KBM-7 (cell line): ENCODE measurements at places on chromosomes 11 and 22.

DNA sequence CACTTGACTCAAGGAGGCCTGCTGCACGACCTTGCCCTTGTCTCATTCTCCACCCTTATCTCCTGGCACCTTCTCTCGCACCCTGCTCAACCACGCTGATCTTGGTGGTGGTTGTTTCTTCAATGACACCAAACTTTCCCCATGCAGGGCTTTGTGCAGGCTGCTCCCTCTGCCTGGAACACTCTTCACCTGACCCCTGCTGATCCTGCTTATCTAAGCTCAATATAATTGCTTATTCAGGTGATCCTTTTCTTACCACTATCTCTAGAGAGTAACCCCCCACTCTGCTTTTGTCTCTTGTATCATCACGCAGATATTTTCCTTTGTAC is 604.4 kb downstream of the BUD13 start:
- no peak for DNase-seq

DNA sequence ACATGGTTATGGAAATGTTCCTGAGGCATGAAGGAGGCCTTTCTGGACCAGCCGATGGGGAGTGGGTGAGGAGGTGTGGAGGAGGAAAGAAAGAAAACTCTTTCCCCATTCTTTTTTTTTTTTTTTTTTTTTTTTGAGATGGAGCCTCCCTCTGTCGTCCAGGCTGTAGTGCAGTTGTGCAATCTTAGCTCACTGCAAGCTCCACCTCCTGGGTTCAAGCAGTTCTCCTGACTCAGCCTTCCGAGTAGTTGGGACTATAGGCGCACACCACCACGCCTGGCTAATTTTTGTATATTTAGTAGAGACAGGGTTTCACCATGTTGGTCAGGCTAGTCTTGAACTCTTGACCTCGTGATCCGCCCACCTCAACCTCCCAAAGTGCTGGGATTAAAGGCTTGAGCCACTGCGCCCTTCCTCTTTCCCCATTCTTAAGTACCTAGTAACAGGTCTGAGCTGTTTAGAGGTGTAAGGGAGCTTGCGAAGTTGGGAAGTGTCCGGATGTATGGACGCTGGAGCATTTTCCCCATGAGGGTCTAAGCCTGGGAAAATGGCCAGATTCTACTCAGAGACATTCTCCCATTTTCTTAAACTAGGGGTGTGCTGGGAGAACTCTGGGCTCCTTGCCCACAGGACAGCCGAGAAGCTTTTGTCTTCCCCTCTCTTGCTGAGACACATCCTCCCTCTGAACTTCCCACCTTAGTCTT is 135.8 kb downstream of the TEAD1 start:
- no peak for DNase-seq

- DNase-seq, result no peak
Measured at GRCh38 chr11:11587122-11587521, 34.7 kb downstream of the GALNT18 start.

- DNase-seq, result peak; percentile 23
Measured at GRCh38 chr22:17120281-17120680, 879 bp downstream of the TMEM121B start.

DNA sequence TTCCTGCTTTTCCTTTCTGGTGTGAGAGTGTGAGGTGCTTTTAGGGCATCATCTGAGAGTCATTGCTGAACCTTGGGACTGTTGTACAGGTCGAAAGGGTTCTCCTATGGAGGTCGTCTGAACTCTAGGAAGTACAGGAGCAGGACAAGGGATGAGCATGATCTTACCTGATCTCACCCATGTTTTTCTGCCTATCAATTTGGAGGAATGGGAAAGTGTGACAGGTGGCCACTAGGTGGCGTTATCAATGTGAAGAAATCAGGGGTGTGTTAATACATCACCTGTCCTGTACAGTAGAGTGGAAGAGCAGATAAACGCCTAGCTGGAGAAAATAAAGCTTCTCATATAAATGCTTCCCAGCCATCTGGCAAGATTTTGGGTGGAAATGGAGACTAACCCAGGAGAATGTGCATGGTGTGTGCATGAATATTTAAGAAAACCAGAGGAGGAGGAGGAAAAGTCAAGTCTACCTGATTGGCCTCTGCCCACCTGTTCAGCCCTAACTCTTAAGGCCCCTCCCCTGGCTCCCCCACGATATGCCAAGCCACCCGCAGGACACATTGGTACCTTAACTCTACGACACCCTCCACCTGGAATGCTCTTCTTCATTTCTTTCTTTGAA is 72.0 kb upstream of the NARS2 start:
- DNase-seq, result peak; percentile 60

- DNase-seq, result no peak
Measured at GRCh38 chr11:90916706-90917105, 693.9 kb upstream of the CHORDC1 start.

GRCh38 chr11:112455791-112456190 is 195.1 kb upstream of the PLET1 start:
- no peak for DNase-seq

GRCh38 chr11:70574725-70575347 is 176.5 kb downstream of the CTTN start:
- DNase-seq, result no peak

DNA sequence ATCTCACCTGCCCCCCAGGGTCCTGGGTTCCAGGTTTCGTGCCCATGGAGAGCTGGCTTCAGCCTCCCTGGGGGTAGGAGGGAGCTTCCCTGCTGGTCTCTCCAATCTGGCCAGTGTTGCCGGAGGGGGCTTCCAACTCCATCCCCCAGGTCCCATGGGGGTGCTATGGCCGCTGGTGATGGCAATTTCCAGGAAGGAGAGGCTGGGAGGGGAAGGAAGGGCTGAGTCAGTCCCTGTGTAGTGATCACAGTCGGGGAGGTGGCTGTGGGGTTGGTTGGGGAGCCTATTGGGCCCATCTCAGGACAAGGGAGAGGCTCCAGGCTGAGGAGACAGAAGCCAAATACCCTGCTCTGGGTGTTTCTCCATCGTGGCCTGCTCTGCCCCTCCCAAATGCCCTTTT is 5.7 kb upstream of the CDC42EP2 start:
- no peak for DNase-seq

GRCh38 chr11:65528819-65529350 is 4.0 kb downstream of the SCYL1 start:
- DNase-seq, result no peak

DNA sequence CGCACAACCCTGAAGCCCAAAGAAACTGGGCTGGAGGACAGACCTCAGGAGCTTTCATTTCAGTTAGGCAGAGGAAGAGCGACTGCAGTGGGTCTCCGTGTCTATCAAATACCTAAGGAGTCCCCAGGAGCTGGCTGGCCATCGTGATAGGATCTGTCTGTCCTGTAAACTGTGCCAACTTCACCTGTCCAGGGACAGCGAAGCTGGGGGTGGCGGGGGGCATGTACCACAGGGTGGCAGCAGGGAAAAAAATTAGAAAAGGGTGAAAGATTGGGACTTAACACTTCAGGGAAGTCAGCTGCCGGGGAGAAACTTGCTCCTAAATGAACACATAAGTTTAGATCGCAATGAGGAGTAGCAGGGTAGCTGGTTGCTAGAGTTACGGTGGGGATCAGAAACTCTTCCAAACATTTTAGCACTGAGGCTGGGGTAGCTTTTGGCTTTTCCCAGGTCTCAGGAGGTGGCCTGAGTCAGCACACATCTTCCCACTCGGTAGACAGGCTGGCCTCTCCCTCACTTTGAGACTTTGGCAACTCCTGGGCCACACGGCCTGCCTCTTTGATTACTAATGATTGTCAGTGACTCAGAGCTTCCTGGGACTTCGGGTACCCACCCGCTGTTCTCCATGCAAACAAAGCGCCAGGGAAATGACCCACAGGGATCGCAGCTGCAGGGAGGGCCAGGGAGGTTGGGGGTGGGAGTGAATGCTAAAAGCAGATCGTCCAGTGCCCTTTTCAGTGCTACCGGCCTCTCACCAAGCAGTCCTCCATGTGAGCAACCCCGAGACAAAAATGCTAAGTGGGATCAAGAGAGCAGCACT is 2.9 kb upstream of the MTFP1 start:
- peak; percentile 18 for DNase-seq

- peak; percentile 28 for DNase-seq
Measured at GRCh38 chr11:24748261-24748660, 251.4 kb downstream of the LUZP2 start.

GRCh38 chr11:72636376-72636775 is 37.8 kb downstream of the PDE2A start:
- no peak for DNase-seq

- no peak for DNase-seq
Measured at GRCh38 chr11:15544353-15544752, 429.6 kb downstream of the INSC start.
